Cortex of kidney (tissue), 1 donor: ENCODE measurements at places on chromosomes 5 and 9.

- DNase-seq = no peak
Observed at GRCh38 chr9:137084526-137084925, 2.3 kb upstream of the MAN1B1 start.

GRCh38 chr5:72093824-72094223 lies 13.5 kb upstream of the MAP1B start:
- no peak for DNase-seq

- no peak for DNase-seq
Observed at GRCh38 chr5:159826351-159827214, 89.7 kb upstream of the ADRA1B start.

GRCh38 chr9:93111001-93111370 lies 15.0 kb downstream of the CARD19 start:
- DNase-seq = no peak

- DNase-seq = no peak
Observed at GRCh38 chr9:132201139-132201538, 39.3 kb downstream of the NTNG2 start.

DNA sequence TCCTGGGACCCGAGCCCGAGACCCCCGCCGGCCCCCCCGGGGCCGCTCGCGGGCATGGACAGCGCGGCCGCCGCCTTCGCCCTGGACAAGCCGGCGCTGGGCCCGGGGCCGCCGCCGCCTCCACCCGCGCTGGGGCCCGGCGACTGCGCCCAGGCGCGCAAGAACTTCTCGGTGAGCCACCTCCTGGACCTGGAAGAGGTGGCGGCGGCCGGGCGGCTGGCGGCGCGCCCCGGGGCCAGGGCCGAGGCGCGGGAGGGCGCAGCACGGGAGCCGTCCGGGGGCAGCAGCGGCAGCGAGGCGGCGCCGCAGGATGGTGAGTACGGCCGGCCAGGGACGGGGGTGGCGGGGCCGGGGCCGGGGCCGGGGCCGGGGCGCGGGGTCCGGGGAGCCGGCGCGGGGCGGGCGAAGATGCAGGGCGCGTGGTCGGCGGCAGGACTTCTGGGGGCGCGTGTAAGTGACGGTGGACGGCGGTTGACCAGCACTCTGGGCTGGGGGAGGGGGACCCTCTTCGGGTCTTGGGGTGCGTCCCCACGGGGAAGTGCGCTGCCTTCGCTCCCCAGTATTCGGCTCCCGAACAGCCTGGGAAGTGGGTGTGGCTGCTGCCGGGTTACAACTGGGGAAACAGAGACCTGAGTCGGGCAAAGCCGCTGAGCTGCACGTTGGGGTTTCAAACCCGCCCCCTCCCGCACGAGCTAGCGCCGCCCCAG lies 520 bp downstream of the PRRX2 start:
- DNase-seq = no peak

DNA sequence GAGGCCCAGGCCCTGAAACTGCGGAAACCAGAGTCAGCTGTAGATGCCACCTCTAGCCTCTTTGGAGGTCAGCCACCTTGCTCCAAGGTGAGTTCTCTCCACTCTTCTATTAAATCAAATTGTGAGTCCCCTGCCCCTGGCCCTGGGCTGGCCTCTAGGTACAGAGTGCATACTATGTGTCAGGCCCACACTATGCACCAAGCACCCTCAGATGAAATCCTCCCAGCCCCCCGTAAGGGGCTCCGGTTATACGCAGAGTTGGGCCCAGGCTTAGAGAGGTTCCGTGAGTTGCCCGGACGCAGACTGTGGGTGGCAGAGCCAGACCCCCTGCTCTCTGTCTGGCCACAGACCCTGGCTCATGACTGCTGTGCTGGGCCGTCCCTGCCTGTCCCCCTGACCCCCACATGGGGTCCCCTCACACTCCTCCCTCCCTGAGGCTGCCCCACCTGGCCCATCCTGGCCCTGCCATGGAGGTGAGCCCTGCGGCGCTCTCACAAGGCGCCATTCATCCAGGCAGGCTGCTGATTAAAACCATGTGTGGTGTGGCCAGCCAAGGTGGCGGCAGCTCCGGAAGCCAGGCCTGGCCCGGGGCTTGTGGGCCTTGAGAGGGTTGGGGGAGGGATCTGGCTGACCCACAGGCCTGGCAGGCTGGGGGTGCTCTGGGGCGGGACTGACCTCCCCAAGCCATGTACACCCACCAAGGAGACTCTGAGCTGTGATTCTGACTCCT lies 65.5 kb upstream of the SYNPO start:
- DNase-seq = no peak

DNA sequence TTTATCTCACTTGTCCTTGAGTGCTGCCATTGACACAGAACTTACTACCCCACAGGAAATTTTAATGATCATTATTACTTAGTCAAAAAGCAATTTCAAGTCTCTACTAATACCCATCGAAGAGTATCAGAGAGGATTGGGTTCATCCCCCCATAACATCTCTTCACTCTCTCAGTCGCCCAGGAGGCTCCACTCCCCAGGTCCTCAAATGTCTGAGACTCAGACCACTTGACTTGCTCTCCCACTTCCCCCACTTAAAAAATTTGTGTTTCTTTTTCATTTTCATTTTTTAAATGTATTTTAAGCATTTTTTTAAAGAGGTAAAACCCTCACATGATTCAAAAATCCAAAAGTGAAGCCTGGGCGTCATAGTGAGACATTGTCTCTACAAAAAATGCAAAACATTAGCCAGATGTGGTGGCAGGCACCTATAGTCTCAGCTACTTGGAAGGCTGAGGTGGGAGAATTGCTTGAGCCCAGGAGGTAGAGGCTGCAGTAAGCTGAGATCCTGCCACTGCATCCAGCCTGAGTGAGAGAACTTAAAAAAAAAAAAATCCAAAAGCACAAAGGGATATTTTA lies 56.8 kb upstream of the TRAF1 start:
- no peak for DNase-seq

DNA sequence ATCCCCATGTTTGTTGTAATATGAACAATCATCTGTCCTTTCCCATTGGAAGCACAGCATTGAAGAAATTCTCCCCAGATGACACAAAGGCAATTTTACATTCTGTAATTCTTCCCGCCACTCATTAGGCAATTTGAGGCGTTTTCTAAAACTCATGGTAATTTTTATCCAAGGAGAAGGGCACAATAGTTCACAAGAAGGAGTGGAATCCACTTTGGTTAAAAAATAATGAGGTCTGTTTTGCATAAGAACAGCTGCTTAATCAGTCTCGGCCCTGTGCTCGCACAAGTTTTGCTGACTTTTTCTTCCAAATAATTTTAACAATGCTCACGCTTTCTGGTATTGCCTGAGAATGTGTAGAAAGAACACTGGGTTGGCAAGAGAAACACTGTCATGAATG lies 94.0 kb downstream of the CAVIN4 start:
- no peak for DNase-seq

DNA sequence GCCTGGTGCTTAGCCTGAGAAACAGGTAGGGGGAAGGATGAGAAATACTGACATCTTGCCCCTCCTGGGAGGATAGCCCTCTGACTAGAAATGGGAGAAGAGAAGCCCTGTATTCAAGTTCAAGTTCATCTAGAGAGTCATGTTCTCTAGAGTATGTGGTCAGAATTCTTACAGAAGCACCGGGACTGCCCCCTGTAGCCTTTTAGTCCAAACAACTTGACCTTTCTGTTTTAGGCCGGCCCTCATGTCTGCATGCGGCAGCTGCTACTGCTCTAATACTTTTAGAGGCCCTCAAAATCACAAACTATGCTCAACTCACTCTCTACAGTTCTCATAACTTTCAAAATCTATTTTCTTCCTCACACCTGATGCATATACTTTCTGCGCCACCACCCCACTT lies 47.7 kb downstream of the PHAX start:
- no peak for DNase-seq

GRCh38 chr9:23539311-23539710 lies 286.7 kb downstream of the ELAVL2 start:
- no peak for DNase-seq

DNA sequence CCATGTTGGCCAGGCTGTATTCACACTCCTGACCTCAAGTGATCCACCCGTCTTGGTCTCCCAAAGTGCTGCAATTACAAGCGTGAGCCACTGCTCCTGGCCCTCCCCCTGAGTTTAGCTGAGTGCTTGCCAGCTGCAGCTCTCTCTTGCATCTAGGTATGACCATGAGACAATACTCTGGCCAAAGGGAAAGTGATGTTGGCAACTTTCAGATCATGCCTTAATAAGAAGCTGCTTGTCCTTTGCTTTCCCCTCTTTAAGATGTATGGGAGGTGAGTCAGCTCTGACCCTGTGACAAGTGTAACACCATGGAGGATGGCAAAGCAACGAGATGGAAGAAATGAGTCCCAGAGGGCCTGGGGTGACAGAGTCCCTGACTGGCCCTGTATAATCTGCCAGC lies 18.7 kb upstream of the DCAF12 start:
- DNase-seq = no peak

GRCh38 chr5:38426986-38427950 lies 129.2 kb downstream of the LIFR start:
- no peak for DNase-seq

DNA sequence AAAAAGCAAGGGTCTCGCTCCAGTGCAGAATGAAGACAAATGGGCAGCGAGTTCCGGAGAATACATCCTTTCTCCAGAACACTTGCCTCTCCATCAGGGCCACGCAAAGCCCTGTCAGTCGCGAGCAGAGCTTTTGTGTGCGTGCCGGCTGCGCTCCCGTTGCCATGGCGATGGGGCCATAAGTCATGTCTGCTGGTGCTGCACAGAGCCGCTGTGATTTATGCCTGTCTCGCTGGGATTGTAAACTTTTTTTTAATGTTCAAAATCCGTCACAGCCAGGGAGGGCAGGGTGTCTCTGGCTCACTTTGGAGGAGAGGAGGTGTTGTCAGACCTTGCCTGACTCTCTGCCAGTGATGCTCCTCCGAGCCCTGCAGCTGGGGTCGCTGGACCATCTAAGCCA lies 272.7 kb downstream of the TRIM32 start:
- DNase-seq = no peak

- DNase-seq = no peak
Observed at GRCh38 chr5:136191304-136192014, 1.5 kb downstream of the SMIM32 start.

GRCh38 chr5:95543017-95543705 lies 11.6 kb downstream of the SKIC3 start:
- DNase-seq = no peak

GRCh38 chr5:75306746-75307145 lies 30.3 kb upstream of the HMGCR start:
- no peak for DNase-seq

DNA sequence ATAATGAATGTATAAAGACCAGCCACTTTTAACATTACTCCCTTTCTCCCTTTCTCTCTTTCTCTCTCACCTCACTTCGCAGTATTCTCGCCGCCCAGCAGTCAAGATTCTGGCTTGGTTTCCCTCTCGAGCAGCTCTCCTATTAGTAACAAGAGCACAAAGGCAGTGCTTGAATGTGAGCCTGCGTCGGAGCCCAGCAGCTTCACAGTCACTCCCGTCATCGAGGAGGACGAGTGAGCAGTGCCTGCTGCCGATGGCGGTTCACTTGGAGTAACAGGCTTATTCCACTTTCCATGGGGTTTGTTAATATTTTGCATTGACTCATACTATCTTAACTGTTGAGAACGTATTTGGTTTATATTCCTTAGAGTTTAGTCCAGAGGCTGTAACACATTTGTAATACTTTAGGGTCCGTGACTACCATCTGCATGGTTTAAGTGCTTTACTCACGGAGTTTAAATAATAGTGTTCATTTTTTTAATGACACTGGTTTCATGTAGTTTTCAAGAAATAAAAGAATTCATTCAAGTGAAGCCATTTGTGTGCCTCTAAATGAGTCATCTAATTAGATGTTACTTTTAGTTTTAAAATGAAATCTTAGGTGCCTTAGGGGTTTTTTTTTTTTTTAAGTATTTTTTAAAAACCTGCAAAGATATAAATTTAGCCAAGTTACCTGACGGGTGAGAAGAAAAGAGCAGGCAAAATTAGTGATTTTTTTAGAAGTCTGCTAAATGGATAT lies 8.4 kb upstream of the DMRT3 start:
- DNase-seq = no peak

DNA sequence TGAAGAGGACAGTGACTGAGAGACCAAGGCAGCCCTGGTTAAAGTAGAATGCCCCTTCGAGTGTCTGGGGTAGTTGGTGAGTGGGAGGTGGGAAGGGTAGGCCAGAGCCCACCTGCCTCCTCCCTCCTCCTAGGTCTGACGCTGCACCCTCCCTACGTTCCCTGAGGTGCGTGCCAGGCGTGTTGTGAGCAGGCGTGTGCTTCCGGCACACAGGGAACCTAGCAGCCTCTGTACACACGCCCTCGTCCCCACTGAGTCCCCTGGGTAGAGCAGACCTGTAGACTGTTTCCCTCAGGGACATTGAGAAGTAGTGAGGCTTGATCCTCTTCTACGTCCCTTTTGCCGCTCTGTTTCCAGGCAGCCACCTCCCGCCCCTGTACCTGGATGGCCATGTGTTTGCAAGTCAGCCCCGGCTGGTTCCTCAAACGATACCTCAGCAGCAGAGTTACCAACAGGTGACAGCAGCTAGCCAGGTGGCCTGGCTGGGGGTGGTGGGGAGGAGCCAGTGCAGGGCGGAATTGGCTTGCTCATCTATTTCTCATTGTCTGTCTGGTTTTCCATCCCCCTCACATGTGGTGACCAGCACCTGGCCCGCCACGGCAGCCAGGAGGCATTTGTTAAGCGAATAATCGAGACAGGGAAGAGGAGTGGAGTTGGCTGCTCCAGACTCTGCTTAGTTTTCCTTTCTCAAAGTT lies 16.8 kb upstream of the POMT1 start:
- DNase-seq = no peak

GRCh38 chr9:121666294-121666693 lies 14.9 kb downstream of the DAB2IP start:
- DNase-seq = no peak

DNA sequence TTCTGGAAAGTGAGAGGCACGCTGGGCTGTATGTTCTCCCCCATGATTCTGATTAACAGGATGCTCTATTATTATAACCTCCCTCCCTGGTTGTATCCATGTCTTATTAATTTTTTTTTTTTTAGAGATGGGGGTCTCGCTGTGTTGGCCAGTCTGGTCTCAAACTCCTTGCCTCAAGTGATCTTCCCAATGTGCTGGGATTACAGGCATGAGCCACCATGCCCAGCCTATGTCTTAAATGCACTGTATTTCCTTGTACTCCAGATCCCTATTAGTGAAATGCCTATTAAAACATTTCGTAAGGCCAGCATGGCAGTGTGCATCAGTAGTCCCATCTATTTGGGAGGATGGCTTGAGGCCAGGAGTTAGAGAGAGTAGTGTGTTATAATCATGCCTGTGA lies 7.0 kb downstream of the TIGD6 start:
- no peak for DNase-seq

DNA sequence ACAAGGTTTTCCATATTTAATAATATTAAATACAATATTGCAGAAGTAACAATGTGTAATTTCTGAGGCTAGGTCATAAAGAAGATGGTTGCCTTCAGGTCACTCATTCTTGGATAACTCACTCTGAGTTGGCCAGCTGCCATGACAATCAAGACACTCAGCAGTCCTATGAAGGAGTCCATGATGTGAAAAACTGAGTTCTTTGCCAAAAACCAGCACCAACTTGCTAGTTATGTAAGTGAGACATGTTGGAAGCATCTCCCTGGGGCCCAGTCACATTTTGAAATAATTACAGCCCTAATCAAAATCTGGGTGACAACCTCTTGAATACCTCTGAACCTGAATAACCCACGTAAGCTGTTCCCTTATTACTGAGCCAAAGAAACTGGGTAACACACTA lies 453.2 kb downstream of the CDH18 start:
- no peak for DNase-seq
